ENCODE measurements at places on chromosomes 4 and X. TPM values are rescaled to one million over a fixed set of nuclear protein-coding genes. Genes with fewer than 3 reads are reported as not detected.

KCND1 gene
- 1.4 TPM for total RNA-seq

UGT2B15 gene
- 0.07 TPM for total RNA-seq

UGT2B17 gene
- total RNA-seq = not detected

MAGEA10 gene
- total RNA-seq = 0.09 TPM

HSFX2 gene
- total RNA-seq = not detected

CXCL11 gene
- total RNA-seq = 0.18 TPM

GYPE gene
- not detected for total RNA-seq

PNMA6F gene
- not detected for total RNA-seq

RTL5 gene
- total RNA-seq = 2.2 TPM

DAPP1 gene
- not detected for total RNA-seq

RPA4 gene
- total RNA-seq = 0.41 TPM
